Heart left ventricle (tissue), 16 donors: ENCODE measurements at places on chromosomes 6 and 20. TPM values are rescaled to one million over a fixed set of nuclear protein-coding genes. Genes with fewer than 3 reads are reported as not detected.

CD24 gene
- total RNA-seq = not detected

MATN4 gene
- total RNA-seq = not detected

SPATS1 gene
- total RNA-seq = not detected

TCP11 gene
- not detected for total RNA-seq
